ENCODE measurements at places on chromosomes 4 and X.

- no peak for DNase-seq
Measured at GRCh38 chr4:180380733-180381132, 1862.5 kb upstream of the TENM3 start.

DNA sequence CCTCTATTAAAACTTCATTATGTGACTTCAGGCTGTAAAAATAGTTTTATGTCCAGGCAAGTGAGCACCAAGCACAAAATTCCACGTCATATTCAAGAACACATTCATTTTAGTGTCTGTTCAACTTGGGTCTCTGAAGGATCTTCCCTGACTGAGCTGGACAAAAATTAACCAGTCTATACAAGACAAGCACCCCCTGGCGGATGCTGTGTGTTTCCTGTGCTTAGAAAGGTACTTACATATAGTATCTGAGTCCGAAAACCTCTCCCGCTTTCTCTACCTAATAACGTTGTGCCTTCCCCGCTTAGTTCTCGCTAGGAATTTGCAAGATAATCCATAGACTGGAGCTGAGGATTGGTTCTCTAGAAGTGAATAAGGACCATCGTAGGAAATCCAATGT is 2214.5 kb upstream of the TENM3 start:
- DNase-seq = peak; percentile 75

DNA sequence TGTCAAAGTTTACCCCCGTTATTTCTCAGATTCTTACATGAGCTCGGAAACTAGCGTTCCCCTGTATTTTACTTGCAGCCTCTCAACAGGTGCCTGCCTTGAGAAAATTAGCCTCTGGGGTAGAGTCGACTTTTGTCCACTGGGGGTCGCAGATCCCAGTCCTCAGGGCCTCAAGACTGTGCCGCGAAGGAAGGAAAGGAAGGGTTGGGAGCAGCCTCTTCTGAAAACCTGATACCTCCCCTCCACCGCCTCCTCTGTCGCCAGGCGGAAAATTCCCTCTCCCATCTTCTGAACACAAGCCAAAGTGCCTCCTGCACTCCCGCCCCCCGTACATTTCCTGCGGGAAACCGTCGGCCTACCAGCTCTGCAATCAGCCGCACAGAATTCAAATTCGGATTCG is 44.4 kb upstream of the TMSB15B start:
- DNase-seq = peak; percentile 76

GRCh38 chr4:105280338-105281123 is 133.9 kb downstream of the TET2 start:
- no peak for DNase-seq

DNA sequence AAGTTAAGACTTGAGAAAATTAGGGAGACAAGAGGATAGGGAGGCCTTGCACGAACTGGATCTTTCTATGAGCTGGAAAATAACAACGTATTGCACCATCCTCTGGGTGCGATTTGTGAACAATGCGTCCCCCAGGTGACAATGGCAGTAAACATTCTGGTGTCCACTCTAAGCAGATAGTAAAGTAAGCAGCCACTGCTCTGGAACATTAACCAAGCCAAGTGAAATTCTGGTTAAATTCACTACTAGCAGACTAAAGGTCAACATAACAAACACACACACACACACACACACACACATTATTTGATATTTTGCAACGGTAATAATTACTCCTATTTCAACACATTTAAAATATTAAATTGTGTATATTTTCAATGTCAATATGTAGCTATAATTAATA is 242.2 kb upstream of the DCAF8L1 start:
- no peak for DNase-seq

DNA sequence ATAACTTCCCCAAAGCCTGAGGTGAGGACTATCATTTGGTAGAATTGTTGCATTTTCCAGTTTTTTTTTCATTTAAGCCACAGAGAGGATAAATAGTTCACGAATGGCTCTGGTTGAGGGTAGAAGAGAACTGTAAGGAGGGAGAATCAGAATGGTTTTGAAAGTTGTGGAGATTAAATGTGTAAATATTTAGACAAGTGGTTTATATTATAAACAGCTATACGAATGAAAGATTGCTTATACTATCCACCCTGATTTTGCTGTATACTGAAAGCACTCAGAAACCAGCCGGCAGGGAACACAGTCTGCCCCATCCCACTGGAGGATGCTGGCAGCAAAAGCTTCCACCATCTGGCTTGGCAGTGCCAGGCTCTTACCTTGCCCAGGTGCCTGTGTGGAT is 341.1 kb downstream of the RAPGEF2 start:
- DNase-seq = no peak

DNA sequence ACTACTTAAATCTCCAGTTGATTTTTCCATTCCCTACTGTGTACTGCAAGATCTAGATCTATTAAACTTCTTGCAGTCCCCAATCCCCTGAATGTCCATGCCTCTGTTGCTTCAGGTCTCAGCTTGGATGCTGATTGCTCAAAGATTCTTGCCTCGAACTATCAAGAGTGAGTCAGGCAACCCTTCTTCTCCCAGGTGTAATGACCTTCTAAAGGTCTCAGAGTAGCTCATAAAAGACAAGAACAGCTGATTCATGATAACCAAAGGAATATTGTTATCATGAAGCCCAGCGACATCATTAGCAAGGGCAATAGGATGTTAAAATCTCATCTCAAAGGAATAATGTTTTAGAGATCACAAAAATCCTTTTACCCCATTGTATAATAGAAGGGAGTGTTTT is 6.8 kb upstream of the FABP2 start:
- DNase-seq = no peak

DNA sequence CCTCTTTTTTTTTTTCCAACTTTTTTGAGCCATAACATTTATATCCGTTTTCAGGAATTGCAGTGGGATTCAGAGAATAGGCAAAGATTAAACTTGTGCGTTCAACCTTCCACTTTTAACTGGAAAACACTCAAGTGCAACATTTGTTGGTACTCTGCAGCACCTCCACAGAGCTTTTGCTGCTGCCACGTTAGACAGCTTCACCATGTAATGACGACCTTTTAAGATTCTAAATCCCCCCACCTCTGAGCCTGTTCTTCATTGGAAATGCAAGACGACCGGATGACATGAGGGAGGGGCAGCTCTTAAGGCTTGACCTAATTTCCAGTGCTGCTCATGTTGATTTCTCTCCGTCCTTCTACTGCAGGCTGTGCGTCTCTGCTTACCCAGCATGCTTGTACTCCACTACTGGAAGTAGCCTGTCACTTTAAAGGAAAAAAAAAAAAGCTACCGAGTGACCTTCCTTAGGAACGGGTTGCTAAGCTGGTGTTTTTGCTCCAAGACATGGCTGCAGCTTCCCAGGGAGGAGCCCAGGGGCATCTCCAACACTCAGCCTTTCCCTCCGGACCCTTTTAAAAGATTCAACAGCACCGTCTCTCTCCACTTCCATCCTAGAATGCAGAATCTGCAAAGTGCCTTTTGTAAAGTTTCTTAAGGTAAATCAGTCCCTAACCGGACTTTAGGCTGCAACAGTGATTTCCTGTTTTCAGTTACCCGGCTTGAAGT is at the start of gene CC2D2A:
Gene CC2D2A, plus strand, starts transcription at position 481 of the 726 bp plus-strand sequence. CDS start 6,051 bp downstream, outside the sequence.
- no peak for DNase-seq
